ENCODE measurements at places on chromosomes 5 and 9.
A peak's percentile ranks its signal among the peaks of the same experiment; 100 is the strongest.

DNA sequence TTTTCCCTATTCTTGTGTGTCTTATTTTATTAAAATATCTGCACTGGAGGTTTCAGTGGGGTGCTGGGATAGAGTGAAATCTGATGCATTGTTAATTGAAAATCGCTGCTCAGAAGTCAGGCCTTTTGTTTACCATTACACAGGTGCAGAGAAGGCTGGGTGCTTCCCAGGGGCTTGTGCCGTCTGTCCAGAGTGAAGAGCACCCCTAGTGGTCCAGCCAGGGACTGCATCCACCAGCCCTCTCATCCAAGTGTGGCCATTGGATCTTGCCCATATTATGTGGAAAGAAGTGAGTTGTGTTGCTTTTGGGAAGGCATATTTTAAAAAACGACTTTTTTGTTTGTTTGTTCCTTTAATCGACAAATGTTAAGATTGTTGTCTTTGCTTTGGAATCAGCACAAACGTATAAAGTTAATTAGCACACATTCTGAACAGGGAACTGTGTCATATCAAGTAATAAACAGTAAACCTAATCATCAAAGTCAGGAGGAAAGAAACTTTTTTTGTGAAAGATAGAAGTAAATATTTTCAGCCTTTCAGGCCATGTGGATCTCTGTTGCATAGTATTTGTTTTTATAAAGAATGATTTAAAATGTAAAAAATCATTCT lies 315.6 kb downstream of the MTRR start:
- no peak for DNase-seq

- DNase-seq = no peak
Observed at GRCh38 chr9:121069396-121069795, 5.4 kb upstream of the CNTRL start.

GRCh38 chr5:151288180-151288579 lies 15.4 kb downstream of the SLC36A3 start:
- no peak for DNase-seq

DNA sequence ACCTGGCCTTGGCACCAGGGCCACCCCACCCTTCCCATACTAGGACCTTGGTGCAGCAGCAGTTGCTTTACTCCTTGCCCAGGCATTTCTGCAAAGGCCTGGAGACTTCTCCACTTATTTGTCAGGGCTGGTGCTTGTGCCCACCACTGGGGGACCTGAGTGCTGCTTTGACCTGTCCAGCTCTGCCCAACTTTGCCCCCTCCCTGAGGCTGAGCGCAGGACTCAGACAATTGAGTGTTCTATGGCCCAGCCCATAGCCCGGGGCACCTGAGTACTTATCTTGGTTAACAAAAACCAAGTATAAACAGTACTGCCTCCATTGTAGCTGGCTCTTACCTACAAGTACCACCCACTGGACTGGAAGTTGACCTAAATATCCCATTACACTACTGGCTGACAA lies 406.1 kb upstream of the CHD1 start:
- DNase-seq = no peak

GRCh38 chr5:102523541-102524175 lies 24.9 kb upstream of the SLCO6A1 start:
- no peak for DNase-seq

GRCh38 chr5:169914766-169915165 lies 65.5 kb downstream of the INSYN2B start:
- no peak for DNase-seq

DNA sequence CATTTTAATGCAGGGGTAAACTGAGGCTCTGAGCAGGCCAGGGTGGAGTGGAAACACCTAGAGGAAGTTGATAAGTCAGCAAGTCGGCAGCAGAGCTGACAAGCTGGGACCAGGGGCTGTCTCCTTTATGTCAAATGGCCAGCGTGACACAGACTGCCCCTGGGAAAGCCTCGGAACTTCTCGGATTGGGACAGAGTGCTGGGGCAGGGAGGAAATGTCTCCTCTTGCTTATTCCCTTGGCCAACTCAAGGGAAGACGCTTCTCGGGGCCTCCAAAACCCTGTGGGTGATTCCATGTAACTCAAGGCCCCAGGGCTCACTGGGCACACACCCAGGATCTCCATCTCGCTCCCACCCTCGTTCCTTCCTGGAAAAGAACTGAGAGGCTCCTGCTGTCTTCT lies 25.4 kb upstream of the ANXA6 start:
- no peak for DNase-seq

- DNase-seq = no peak
Observed at GRCh38 chr9:21056931-21057330, 20.8 kb downstream of the IFNB1 start.

DNA sequence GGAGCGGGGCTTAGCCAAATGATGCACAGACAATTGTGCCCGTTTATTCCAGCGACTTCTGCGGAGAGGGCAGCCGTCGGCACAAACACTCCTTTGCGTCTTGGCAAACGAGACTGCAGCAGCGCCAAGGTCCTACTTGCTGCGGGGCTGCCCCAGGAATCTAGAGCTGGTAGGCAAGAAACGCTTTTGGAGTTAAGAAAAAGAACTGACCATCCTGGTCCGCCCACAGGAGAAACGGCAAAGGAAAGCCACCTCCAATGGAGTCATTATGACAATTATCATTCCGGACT lies 2.3 kb downstream of the RXFP3 start:
- no peak for DNase-seq

- no peak for DNase-seq
Observed at GRCh38 chr9:98288881-98289280, 33.4 kb upstream of the TBC1D2 start.

- DNase-seq = no peak
Observed at GRCh38 chr5:77316871-77317661, 106.6 kb downstream of the PDE8B start.

DNA sequence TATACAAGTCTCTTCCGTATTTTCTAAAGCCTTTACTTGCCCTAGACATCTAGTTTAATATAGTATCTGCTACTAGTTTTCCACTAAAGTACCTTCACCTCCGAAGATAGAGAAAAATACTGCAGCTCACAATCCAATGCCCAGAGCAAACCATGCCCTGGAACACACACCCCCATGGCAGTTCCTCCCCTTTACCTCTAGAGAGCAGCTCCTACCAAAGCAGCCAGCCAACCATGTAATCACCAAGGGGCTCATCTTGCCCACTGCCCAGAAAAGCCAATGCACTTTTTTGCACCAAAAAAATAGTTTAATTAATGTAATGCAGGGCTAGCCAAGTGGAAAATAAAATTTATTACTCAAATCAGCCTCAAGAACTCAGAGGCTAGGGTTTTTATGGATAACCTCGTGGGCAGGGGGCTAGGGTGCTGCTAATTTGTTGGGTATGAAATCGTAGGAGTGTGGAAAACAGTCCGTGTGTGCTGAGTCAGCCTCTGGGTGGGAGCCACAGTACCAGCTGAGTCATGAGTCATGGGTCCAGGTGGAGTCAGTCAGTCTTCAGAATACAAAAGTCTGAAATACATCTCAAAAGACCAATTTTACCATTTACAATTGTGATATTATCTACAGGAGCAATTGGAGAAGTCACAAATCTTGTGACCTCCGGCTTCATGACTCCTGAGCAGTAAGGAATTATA lies 120.1 kb upstream of the ACO1 start:
- DNase-seq = no peak

DNA sequence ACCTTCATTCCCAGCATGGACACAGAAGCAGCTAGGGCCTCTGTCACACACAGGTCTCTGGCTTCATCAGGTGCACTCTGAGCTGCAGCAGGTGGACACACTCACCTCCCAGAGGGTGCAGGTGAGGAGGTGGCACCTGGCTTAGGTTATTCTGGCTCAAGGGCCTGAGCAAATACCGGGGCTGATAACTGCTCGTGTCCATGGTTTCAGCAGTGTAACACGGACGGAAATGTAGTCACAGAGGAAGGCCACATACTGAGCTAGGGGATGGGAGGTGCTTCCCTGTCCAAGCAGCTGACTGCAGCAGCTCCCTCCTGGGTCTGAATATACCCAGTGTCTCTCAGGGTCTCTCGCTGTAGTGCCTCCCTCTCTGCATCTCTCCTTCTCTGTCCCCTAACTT lies 5.7 kb downstream of the PHF2 start:
- DNase-seq = no peak

DNA sequence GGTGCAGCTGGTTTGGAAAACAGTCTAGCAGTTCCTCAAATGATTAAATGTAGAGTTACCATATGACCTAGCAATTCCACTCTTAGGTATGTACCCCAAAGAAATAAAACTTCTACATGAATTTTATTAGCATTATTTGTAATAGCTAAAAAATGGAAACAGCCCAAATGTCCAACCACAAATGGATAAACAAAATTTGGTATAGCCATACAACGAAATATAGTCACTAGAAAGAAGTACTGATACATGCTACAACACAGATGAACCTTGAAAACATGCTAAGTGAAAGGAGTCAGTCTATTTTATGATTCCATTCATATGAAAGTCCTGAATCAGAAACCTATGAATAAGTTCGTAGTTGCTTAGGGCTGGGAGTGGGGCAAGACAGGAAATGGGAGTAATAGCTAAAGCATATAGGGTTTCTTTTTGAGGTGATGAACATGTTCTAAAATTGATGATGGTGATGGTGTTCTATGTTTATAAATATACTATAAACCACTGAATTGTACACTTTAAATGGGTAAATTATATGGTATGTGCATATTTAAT lies 6.3 kb downstream of the GDF9 start:
- no peak for DNase-seq

- peak; percentile 96 for DNase-seq
Observed at GRCh38 chr9:89274838-89275237, 36.2 kb upstream of the CKS2 start.

DNA sequence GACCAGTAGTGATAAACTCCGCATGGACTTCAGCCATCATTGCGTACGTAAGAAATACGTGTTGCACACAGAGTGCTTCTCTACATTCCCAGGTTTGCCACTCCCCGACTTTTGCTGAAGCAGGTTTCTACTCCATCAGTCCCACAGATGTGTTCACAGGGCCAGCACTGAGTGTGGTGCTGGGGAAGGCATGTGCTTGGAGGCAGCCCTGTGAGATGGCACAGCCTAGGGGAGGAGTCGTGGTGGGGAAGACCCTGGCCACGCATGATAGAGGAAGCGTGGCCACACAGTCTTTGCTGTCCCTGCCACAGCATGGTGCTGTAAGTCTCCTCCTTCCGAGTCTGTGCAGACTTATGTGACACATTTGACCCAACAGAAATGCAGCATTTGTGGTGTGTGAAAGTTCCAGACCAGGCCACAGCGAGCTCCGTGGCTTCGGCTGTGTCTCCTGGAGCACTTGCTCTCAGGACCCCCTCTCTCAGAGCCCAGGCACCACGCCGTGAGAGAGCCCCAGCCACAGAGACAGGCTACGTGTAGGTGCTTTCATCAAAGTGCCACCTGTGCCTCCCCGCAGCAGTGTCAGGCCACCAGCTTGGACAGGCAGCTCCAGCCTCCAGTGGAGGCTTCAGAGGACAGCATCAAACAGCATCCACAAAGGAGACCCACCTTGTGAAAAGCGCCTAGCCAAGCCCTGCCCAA lies 197.8 kb downstream of the AUH start:
- no peak for DNase-seq

GRCh38 chr5:123087173-123088030 lies 1.6 kb upstream of the PRDM6 start:
- no peak for DNase-seq

DNA sequence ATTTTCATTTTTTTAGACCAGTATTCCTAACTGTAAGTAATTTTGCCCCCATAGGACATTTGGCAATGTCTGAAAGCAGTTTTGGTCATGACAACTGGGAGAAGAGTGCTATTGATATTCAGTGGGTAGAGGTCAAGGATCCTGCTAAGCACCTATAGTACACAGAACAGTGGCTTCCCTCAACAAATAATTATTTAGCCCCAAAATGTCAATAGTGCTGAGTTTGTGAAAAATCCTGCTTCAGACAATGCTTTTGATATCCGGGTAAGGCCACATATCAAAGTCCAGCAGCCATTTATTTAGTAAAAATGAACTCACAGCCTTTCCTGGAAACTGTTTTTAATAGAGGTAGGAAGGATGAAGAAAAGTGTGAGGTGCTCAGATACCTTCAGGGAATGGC lies 8.1 kb upstream of the TARS1 start:
- no peak for DNase-seq

DNA sequence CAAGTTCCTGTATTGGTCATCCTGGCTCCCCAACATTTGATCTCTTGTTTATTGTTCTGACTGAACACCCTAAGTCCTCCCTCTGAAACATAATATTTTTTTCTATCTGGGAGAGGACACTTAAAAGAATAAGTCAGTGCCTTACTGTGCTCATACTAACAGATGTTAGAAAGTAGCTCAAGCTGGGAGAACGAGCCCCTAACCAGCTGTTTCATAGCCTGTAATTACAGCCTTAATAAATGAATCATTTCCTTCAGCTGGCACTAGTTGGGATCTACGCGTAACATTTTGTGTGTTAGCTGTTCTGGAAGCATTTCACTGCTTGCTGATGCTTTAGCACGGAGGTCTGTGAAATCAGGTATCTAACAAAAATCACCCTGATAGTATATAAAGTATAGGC lies 345.9 kb upstream of the RIOK2 start:
- DNase-seq = no peak

DNA sequence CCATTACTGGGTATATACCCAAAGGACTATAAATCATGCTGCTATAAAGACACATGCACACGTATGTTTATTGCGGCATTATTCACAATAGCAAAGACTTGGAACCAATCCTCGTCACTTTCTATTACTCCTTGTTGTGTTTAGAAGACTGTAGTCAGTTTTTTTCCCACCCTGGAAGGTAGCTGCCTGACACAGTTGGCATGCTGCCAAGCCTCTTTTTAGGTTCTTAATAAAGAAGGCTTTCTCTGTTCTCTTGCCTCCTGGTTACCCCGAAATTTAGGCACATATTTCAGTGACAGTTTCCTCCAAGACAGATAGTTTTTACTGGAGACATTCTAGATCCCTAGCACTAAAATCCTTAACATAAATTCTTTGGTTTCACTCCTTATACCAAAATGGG lies 205.4 kb upstream of the PCSK5 start:
- no peak for DNase-seq

- DNase-seq = no peak
Observed at GRCh38 chr5:141986072-141986471, 17.2 kb downstream of the RNF14 start.

GRCh38 chr5:127863161-127863560 lies 160.0 kb downstream of the CCDC192 start:
- no peak for DNase-seq

- peak; percentile 15 for DNase-seq
Observed at GRCh38 chr9:98081477-98082219, 25.1 kb downstream of the NANS start.

- DNase-seq = no peak
Observed at GRCh38 chr9:95724253-95724991, 151.1 kb upstream of the ERCC6L2 start.

DNA sequence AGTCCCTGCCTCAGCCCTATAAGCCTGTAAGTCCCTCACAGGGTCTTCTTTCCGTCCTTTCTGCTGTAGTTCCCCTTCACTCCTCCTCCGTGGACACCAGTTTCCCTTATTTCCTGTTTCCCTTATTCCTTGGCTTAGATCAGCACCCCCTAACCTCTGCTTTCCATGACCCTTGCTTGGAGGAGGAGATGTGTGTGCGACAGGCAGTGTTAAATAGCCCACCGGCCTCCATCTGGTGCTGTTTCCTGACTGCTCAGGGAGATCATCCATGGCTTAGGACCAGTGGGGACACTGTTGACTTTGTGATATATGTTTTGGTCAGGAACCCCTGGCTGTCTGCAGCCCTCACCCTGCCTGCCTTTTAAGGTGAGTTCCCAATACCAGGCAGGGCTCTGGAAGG lies 34.1 kb upstream of the PSD2 start:
- no peak for DNase-seq
